ENCODE measurements at places on chromosomes 1 and 21.
A peak's percentile ranks its signal among the peaks of the same experiment; 100 is the strongest.

DNA sequence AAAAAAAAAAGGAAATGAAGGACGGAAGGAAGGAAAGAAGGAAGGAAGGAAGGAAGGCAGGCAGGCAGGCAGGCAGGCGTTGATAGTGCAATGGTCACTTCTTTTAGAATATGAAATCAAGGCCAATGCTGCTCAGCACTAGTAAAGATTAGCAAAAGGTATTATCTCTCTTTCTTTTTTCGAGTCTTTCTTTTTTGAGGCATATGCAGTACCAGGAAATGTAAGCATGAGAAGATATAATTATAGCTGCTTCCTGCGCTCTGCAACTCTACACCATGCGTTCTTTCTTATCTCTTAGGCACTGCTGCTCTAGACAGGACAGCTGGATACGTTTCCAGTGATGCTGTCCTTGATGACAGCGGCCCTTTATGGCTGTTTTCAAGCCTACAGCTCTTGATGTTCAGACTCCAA, 1512.5 kb upstream of the B3GALT2 start:
- DNase-seq, result no peak

DNA sequence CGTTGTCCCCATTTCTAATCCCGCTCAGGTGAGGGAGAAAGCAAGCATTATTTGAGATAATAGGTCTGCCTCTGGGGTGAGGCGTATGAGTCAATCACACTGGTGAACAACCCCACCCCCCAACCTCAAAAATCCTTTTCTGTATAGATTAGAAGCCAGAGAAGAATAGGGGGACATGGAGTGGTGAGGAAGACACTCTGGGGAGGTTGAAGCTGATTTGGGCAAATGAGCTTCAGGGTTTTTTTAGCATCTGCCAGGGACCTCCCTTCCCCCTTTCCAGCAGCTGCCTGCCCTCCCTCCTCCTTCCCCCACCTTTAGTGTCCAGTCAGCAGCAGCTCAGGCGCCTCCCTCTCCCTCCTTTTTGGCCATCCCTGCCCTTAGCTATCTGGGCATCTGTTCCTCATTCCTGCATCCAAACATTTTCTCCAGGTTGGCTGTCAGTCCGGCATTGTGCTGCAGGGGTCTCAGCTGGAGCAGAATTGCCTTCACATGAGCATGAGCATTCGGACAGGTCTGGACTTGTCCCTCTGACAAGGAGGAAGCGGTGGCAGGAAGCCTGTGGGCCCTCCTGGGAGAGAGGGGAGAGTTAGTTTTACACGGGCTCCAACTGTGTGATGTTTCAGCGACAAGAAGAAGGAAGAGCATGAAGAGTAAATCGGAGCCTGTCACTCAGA, 30.8 kb upstream of the PTGFRN start:
- DNase-seq, result no peak

DNA sequence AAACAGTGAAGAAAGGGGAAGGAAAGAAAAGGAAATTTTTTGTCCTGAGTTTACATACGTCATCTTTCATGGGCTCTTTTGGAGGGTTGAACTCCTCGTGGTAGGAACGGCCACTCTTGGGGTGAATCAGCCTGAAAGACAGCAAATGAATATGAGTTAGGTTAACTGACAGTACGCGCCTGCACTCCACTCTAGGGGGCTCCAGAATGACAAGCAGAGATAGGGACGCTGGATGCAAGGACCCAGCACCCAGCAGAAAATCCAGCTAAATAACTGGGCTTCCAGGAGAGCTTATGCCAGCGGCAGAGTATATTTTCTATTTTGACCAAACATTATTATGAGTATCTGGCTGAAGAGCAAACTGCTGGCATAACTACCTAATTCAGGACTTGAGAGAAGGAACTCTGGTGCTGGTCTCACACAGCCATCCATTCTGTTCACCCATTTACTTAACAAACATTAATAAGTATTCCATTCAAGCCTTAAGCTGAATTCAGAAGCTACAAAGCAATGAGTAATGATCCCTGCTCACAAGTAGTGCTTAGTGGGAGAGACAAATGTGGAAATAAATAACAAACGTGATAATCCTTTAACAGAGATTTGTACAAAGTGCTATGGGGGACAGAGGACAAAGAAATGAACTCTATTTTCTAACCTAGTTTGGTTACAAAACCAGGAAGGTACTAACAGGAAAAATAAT, 22.1 kb downstream of the AK2 start:
- DNase-seq, result no peak

GRCh38 chr21:26079366-26079765, 91.2 kb downstream of the APP start:
- DNase-seq, result no peak

DNA sequence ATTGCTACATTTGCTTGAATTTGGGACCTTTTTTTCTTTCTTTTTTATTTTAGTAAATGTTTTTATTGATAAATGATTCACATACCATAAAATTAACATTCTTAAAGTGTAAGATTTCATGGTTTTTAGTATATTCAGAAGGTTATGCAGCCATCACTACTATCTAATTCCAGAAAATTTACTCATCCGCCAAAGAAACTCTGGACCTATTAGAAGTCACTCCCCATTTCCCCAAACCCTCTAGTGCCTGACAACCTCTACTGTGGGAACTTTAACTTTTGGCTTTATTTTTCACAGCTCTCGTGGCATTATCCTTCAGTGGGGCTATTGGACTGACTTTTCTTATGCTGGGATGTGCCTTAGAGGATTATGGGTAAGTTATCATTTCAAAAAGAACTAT, 4.5 kb downstream of the LEPR start:
- DNase-seq, result no peak

DNA sequence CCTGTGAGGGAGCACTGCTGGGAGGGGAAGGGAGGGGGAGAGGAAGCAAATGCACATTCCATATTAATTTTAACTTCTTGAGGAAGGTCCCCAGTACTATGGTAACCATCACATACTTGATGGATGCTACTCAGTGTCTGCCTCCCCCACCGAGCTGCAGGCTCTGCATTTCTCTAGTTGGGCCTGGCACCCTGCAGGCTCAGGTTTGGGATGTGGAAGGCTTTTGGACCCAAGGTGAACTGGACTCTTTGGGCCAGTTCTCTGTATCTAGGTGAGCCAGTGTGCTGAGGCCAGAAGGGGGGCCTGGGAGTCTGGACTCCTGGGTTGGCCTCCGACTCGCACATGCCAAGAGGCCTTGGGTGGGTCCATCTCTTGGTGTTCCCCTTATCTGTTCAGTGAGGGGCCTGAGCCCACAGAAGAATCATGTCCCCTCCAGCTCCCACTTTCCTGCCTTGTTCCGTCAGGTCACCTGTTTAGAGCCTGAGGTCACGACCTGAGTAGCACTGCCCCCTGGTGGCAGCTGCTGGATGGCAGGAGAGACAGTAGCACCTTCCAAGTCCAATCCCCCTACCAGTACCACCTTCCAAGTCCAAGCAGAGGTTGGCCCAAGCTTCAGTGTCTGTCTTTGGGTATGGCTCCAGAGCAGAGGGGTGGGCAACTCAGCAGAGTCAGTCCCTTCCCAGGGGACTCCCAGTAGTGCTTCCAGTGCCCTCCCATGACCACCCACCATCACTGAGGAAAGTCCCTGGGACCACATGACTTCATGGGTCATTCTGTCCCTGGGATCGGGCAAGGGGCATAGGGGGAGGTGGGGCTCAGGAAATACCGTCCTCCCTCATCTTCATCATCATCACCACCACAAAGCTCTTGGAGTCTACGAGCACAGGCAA, 241.8 kb downstream of the TRABD2B start:
- peak; percentile 76 for DNase-seq

Measured in spleen (tissue), 13 donors.